ENCODE measurements at places on chromosomes 16 and 17.
A peak's percentile ranks its signal among the peaks of the same experiment; 100 is the strongest.

DNA sequence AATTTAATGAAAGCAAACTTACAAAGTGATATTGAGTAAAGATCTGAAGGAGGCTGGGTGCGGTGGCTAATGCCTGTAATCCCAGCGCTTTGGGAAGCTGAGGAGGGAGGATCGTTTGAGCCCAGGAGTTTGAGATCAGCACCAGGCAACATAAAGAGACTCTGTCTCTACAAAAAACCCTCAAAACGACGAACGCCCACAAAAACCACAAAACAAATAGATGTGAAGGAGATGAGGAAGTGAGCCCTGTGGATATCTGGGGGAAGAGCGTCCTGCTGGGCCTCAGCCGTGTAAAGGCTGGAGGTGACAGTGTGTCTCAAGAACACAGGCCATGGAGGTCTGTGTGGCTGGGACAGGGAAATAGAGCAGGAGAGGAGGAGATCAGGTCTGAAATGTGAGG lies 68.8 kb downstream of the ITFG1 start:
- peak; percentile 96 for DNase-seq

DNA sequence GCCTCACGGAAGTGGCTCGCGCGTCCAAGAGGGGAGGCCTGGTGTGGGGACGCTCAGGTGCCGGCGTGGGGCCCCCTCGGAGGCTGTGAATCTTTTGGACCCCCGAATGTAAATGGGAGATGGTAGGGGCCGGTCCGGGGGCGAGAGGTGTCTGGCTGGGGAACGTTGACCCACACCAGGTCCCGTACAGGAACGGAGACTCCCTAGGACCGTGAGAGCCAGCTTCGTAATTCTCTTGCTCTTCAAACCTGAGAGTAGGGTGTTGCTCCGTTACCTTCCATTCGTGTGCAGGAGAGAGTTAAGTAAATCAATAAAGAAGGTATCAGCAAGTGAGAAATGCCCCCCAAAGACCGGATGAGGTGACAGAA lies 481 bp downstream of the LYRM1 start:
- no peak for DNase-seq

- peak; percentile 38 for DNase-seq
Measured at GRCh38 chr16:10577305-10578202, 2.8 kb downstream of the EMP2 start.

GRCh38 chr17:6376931-6377361 lies 58.0 kb downstream of the AIPL1 start:
- DNase-seq: no peak

- DNase-seq: peak; percentile 54
Measured at GRCh38 chr17:42050393-42051012, at the start of gene C17orf113. C17orf113 (minus strand) TSS chr17:42050601; CDS start chr17:42043376, 7,225 bp downstream.

GRCh38 chr16:47574091-47575054 lies 113.2 kb downstream of the PHKB start:
- no peak for DNase-seq

DNA sequence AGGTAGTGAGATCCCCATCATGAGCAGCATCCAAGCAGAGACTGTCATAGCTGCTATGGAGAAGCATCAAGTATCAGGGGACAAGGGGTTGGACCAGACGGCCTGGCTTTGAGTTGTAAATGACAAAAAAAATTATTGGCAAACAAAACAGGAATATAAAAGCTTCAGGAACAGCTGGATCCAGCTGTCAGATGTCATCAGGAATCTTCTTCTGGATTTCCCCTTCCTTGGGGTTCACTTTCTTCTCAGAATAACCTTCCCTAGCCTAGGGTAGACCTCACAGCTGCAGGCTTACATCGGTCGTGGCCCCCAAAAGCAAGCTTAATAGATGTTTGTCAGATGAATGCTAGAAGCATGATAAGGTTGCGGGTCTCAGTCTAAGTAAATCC lies 17.2 kb upstream of the RAI1 start:
- DNase-seq: no peak

GRCh38 chr17:81040791-81041337 lies 5.9 kb downstream of the BAIAP2 start:
- DNase-seq: no peak

DNA sequence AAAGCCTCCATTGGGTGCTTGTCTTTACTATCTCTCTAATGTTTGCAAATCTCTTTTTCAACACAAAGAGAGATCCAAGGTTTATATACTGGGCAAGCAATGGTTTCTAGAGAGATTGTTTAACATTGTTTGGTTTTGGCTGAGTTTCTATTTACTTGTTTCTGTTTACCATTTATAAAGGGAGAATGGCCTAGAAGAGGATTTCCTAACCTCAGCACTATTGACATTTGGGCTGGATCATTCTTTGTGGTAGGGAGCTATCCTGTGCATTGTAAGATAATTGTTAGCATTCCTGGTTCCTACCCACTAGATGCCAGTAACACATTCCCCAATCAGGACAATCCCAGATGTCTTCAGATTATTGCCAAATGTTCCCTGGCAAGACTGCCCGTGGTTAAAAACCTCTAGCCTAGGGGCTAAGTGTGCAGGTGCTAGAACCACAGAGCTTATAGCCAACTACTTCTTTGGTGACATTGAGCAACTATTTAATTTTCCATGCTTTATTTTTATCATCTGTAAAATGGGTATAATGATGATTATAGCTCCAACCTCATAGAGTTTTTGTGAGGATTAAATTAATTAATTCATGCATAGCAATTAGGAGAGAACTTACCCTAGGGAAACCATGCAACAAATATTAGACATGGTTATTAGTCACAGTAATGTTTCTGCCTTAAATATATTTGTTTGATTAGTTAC lies 413.9 kb upstream of the MAF start:
- DNase-seq: no peak

GRCh38 chr16:54270711-54271110 lies 15.9 kb downstream of the IRX3 start:
- no peak for DNase-seq

- peak; percentile 64 for DNase-seq
Measured at GRCh38 chr17:1498869-1499268, 6.4 kb upstream of the MYO1C start.

DNA sequence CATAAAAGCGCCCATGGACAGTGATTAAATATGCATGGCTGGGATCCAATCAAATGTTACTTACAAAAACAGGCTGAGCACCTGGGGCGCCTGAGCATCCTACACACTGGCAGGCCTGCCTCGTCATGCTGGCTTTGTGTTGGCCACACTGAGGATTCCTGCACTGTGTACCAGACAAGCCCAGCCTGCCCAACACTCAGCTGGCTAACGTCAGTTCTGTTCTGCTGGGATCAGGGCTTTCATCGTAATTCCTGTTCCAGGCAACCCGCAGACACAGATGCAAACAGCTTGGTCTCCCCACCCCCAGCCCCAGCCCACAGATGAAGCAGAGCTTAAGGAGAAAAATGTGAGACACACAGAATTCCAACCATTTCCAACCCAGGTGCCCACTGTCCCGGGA lies 30.7 kb downstream of the PIMREG start:
- DNase-seq: peak; percentile 89

DNA sequence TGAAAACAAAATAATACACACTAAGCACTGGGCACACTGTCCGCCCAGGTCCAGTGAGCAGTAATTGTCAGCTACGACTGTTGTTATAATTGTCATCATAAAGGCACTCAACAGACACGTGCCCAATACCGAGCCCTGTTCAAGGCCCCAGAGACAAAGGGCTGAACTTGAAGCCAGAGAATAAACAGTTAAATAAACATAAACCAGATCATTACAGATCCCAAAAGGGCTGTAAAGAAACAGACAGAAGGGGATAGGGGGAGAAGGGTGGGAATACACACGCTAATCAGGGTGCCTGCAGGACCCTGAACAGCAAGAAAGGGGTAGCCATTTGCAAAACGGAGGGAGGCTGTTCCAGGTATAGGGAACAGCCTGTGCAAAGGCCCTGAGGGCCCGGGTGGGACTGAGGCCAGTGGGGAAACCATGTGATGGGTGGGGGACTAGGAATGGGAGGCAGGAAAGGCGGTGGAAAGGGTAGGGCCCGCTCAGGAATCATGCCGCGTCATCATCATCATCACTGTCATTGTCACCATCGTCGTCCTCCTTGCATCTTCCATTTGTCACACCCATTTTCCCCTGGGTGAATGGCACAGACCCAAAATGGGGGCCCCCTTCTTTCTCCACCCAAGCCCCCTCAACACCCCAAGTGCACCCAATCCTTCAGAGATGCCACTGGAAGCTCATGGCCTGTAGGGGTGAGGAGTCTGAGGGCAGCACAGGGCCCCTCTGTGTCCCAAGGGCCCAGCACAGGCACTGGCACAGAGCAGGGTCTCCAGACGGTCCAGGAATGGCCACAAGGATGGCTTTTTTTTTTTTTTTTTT lies 6.3 kb downstream of the CARHSP1 start:
- DNase-seq: no peak

GRCh38 chr17:62592341-62593099 lies 35.0 kb upstream of the MRC2 start:
- DNase-seq: no peak

DNA sequence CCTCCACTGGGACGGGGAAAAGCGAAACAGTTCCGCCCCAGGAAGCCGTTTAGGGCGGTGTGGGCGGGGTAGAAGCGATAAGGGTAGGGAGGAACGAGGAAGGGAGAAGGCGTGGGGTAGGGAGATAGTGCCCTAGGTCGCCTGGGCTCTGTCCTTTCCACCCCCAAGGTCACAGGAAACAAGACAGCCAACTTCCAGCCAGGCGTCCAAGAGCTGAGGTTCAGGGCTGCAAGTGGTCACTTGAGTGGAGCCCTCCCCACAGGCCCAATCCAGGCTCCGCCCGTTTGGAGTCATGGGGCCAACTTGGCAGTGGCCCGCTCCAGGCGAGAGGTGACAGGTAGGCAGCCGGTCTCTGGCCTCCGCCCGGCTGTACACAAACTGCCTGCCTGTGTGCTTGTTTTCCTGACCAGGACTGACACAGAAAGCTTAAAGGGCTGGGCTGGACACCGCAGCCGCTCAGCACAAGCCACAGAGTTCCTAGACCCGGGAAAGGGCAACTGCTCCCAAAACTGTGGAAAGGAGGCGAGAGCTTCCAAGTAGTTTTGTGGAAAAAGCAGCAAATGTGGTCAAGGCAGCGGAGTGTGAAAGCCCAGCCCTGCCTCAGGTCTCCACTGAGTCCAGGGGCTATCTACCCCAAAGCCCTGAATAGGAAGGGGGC lies at the start of gene RILP:
TSS of gene RILP (minus strand) at position 23 of the 658 bp plus-strand sequence. CDS start 62 bp downstream, outside the sequence.
- DNase-seq: no peak

DNA sequence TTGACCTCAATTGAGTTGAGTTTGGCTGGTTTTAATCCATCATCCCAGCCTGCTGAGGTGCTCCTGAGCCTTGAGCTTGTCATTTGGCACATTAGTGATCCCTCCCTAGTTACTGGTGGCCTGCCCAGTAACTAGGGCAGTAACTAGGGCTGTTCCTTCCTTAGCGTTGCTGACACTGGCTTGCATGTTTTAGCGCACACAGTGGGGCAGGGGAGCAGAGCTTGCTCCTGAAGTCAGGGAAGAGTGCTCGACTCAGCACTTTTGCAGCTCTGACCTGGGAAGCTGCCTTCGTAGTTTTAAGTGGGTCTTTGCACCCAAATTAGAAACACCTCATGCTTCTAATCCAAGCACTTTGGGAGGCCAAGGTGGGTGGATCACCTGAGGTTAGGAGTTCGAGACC lies 15.7 kb downstream of the CCDC42 start:
- DNase-seq: no peak

DNA sequence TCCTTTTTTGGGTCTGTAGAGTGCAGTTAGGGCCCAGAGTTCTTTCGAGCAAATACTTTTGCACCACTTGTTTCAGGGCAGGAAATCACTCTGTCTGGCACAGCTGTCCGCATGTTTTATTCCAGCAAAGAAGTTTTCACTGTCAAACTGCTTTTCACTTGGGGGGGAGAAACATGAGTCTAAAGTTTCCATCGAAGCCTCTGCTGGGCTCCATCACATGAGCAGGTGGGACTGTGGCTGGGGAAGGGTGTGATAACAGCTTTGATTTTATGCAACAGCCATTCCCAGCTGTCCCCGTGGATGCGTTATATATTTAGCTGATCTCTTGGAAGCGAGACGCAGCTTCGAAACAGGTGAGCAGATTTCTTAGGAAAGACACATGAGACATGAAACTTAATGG lies 288.6 kb downstream of the SNX29 start:
- no peak for DNase-seq

GRCh38 chr17:5127910-5128309 lies 12.1 kb downstream of the USP6 start:
- DNase-seq: no peak

GRCh38 chr17:2400474-2400866 lies 390 bp downstream of the MNT start:
- DNase-seq: peak; percentile 70

- no peak for DNase-seq
Measured at GRCh38 chr17:29749045-29749825, 126.5 kb upstream of the CORO6 start.

DNA sequence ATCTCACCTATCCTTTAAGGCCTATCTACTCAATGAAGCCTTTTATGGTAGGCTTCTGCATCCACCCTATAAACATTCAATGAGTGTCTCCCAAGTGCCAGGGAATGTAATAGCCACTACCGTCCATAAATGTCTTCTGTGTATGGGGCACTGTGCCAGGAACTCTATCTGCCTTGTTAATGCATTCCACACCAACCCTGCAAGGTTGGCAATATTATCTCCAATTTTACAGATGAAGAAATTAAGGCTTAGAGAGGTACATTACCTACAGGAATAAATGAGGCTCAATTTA lies 20.0 kb downstream of the MAP3K14 start:
- no peak for DNase-seq

GRCh38 chr17:29582254-29582765 lies 7.1 kb downstream of the GIT1 start:
- no peak for DNase-seq

DNA sequence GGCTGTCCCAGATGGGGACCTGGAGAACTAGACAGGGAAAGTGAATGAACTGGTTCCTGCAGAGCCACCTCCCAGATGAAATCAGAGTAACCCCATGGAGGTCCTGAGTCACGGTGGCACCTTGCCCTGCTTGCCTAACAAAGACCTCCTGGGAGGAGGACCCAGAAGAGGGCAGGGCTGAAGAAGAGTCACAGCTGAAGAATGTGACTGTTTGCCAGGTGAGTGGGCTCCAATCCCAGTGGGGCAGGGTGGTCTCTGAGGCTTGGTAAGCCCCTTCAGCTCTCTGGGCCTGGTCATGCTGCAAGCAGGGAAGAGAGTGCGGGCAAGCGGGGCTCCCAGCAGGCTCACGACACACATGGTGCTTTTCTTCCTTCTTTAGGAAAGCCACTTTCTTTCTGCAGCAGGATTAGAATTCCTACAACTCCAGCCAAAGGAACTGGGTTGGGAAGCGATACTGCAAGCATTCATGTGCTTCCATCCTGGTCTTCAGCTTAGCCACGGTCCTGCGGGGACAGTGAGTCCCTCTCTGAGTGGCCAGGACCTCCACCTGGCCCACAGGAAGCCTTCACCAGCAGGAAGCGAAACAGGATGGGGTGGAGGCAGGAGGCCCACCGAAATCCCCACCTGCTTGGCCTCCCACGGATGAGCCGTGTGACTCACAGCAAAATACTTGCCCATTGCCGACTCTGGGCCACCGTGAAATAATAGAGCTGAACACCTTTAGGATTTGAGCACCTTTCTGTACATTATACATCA lies 4.3 kb downstream of the C16orf74 start:
- no peak for DNase-seq

- DNase-seq: no peak
Measured at GRCh38 chr16:87653234-87653633, 50.9 kb downstream of the JPH3 start.

GRCh38 chr16:21566891-21567414 lies 32.4 kb upstream of the METTL9 start:
- DNase-seq: no peak

GRCh38 chr17:50683434-50684287 lies 24.1 kb downstream of the ANKRD40 start:
- no peak for DNase-seq

GRCh38 chr16:49330562-49331201 lies 42.9 kb upstream of the C16orf78 start:
- DNase-seq: no peak

GRCh38 chr16:52308051-52308450 lies 238.9 kb downstream of the TOX3 start:
- peak; percentile 9 for DNase-seq
